Peyer's patch (tissue), 4 donors: ENCODE measurements at places on chromosomes 2 and 18.

- no peak for DNase-seq
Observed at GRCh38 chr18:9608728-9609127, 5.6 kb downstream of the PPP4R1 start.

DNA sequence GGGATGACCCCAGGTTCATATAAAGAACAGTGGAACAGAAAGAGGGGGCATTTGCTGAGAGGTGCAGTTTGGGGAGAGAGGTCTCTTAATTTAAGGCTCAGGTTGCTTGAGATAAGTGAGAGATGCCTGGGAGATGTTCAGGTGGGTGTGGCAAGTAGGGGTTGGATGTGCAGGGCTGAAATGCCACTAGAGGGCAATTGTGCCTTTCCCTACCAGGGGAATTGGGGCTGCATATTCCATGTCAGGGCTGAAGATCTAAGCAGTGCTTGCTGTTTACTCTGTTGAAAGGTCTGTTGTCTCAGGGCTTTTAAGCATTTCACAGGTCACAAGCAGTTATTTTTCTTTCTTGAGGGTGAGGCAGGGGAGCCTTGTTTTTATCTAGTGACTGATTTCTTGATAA, 7.8 kb downstream of the CCDC85A start:
- no peak for DNase-seq

GRCh38 chr2:157677941-157678340, 49.3 kb upstream of the ACVR1C start:
- DNase-seq = no peak

GRCh38 chr2:112750560-112750843, 13.9 kb downstream of the CKAP2L start:
- no peak for DNase-seq

DNA sequence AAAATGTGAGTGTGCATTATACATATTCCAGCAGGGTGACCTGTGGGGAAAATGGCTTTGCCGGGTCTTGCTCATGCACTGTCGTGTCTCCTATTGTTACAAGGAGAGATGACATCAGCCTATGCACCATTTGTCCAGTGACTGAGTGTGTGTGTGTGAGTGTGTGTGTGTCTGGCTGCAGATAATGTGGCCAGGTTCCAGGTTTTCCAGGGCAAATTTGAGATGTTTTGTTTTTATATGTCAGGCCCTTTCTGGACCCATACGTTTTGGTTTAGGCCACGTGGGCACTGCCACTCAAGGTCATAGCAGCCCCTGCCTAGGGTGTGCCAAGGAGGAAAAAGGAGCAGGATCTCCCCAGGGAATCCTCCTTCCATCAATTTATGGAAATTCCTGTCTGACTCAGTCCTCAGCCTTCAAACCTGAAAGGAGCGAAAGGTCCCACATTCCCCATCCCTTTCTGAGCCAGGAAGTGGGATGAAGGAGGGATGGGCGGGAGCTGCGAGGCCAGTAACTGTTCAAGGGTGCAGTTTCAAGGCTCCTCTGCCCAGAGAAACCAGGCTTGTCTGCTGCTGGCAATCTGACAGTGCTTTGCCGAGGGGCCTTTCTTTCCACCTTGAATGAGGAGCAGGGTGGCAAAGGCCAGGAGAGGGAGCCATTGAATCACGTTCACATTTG, 93.0 kb upstream of the SMAD2 start:
- peak; percentile 73 for DNase-seq

DNA sequence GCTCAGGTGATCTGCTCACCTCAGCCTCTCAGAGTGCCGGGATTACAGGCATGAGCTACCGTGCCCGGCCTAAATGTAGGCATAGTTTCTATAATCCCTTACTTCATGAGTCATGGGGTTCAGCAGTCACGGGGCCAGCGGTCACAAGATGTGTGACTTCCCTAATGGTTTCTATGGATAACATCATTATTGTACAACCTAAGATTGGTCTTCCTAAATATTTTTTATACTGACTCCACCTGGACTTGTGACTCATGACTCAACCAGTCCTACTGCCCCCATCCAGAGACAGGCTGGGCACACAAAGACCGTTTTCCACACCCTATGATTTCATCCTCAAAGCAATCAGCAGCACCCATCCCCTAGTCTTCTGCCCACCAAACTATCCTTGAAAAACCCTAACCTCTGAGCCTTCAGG, 15.9 kb downstream of the FAM210A start:
- DNase-seq = no peak
